ENCODE measurements at places on chromosomes 13 and 19. TPM values are rescaled to one million over a fixed set of nuclear protein-coding genes. Genes with fewer than 3 reads are reported as not detected.

The SIGLEC10 gene
- not detected for polyA plus RNA-seq

The SHANK1 gene
- polyA plus RNA-seq = 0.66 TPM

The CEACAM3 gene
- not detected for polyA plus RNA-seq

The RXFP2 gene
- polyA plus RNA-seq = not detected

The BRCA2 gene
- polyA plus RNA-seq = 1.3 TPM

DNA sequence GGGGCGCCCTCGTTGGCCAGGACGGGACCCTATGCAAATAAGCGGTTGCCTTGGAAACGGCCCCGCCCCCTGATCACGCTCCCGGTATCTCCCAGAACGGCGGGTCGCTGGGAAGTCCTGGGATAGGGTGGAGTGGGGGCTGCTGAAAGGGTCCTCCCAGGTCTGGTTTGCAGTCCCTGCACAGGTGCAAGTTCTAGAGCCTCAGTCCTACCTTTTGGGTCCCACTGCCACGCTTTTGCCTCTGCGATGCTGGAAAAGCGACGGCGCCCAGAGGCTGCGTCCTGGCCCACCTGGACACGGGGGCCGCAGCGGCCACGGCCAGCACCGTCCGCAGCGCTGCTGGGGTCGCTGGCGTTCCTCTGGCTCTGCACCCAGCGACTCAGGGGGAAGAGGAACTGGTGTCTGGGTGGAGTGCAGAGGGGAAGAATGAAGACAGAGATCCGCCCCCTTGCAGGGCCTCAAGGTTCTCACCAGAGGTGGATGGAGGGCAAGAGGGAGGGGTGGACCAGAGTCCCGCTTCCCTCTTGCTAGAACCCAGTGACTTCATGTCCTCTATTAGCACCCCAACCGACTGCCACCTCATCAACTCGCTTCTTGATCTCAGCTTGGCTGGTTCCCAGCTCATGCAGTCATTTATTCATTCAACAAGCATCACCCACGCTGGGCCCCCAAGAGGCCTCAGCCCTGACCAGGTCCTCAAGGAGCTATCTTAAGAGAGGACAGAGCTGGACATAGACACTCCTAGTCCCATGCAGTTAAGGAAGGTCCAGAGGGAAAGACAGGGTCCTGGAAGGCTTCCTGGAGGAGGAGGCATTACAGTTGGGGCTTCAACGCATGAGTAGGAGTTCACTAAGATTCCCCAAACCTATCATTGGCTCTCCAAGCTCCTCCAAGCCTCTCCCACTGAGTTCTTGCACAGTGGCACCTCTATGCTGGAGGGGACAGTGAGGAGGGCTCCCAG, at the start of gene LRRC25:
Gene LRRC25, minus strand, starts transcription at position 381 of the 961 bp plus-strand sequence. CDS start 659 bp downstream, outside the sequence.
- no peaks in the 10 kb centered on the region for H3K36me3 ChIP-seq
- no peak within 1 kb of the TSS for H3K4me3 ChIP-seq
- H3K27me3 ChIP-seq = no peaks in the 10 kb centered on the region
- no peak within 1 kb of the TSS for H3K27ac ChIP-seq

DNA sequence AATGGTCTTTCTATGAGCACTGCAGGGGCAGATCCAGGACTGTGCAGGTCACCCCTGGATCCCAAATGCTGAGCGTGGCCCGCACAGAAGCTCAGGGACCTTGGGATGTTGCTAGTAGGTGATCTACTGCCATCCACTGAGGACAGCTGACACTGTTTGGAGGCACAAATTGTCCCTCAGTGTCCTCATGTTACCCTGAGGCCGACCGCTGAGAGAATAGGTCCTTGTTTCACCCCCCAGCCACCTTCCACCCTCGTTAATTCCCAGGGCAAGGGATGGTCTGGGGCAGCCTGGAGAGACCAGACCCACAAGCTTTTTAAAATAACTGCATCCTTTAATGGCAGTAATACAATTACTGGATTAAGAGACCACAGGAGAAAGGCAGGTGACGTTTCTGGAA, 15.4 kb upstream of the TMEM160 start:
- no peak for DNase-seq
- H3K36me3 ChIP-seq = peaks cover 8% of the 10 kb centered on the region
- H3K27ac ChIP-seq = no peak overlapping the region

- peaks cover 41% of the 10 kb centered on the region for H3K4me1 ChIP-seq
- peak overlapping the region; percentile 93 for H3K27ac ChIP-seq
- H3K4me3 ChIP-seq = peak overlapping the region; percentile 78
- H3K27me3 ChIP-seq = no peaks in the 10 kb centered on the region
Observed at GRCh38 chr19:41861116-41861768, 1.2 kb downstream of the RPS19 start.

- H3K27me3 ChIP-seq = no peaks in the 10 kb centered on the region
- H3K36me3 ChIP-seq = peaks cover 33% of the 10 kb centered on the region
- H3K27ac ChIP-seq = no peak overlapping the region
- DNase-seq = peak; percentile 86
Observed at GRCh38 chr19:45523642-45524256, 16.5 kb downstream of the VASP start.

DNA sequence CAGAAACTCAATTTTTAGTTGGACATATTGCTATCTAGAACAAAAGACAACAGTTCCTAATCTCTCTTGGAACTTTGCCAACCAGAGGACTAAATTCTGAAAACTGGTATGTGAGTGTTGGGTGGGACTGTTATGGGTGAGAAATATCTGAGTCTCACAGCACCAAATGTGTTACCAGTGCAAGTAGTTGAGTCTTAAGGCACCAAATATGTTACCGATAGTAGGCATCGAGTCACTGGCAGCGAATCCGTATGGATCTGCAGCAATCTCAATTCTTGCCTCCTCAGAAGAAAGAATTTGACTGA, 575.2 kb downstream of the DACH1 start:
- H3K27me3 ChIP-seq = no peaks in the 10 kb centered on the region
- H3K27ac ChIP-seq = no peak overlapping the region
- no peak overlapping the region for H3K4me3 ChIP-seq
- H3K36me3 ChIP-seq = no peaks in the 10 kb centered on the region
- no peaks in the 10 kb centered on the region for H3K4me1 ChIP-seq

DNA sequence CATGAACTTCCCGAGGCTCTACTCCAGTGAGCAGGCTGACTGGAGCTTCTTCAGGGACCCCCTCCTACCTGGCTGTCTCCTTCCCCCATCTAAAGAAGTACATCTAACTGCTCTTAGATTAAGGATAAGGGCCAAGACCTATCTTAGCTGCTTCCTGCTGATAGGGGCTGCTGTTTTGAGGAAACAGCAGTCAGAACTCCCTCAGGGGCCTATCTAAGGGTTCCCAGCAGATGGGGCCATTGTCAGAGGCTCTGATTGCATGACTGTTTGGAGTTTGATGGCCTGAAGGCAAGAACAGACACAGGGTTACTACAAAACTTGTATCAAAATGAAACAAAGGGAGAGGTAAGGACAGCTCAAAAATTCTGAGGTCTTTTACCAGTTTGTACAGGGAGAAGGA, 2636.9 kb upstream of the PCDH20 start:
- no peaks in the 10 kb centered on the region for H3K4me1 ChIP-seq
- H3K27me3 ChIP-seq = no peaks in the 10 kb centered on the region
- peak; percentile 3 for DNase-seq
- H3K36me3 ChIP-seq = no peaks in the 10 kb centered on the region

DNA sequence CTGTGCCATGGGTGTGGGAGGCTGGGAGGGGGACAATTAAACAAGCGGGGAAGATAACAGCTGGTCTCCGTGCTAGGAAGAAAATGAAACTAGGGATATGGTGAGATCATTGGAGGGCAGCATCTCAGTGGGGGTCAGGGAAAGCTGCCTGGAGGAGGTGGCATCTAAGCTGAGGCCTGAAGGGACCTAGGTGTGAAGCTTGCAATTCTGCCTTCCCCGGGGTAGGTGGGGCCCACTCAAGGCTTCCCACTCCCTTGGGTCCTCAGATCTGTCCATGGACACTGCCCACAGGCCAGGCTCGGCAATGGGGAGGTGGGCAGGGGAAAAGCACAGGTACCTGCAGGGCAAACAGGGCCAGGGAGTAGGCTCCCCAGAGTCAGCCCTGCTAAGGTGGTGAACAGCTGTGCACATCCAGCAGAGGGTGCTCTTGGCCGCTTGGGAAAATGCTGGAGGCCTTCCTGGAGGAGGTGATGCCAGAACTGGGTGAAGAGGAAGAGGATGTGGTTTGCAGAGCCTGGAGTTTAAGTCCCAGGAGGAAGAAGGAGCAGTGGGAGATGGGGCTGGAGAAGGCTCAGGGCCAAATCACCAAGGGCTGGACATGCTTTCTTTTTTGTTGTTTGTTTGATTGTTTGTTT, 25.7 kb upstream of the CCNE1 start:
- H3K4me1 ChIP-seq = no peaks in the 10 kb centered on the region
- no peaks in the 10 kb centered on the region for H3K36me3 ChIP-seq
- no peak overlapping the region for H3K27ac ChIP-seq
- no peak for DNase-seq

- DNase-seq = peak; percentile 50
- no peak overlapping the region for H3K4me3 ChIP-seq
- no peak overlapping the region for H3K27ac ChIP-seq
- no peaks in the 10 kb centered on the region for H3K27me3 ChIP-seq
Observed at GRCh38 chr13:95156208-95156607, 145.0 kb downstream of the ABCC4 start.

GRCh38 chr19:38990949-38991697, 15.6 kb upstream of the FBXO17 start:
- no peak for DNase-seq
- H3K4me1 ChIP-seq = peaks cover 17% of the 10 kb centered on the region
- H3K4me3 ChIP-seq = no peak overlapping the region
- H3K27ac ChIP-seq = no peak overlapping the region

DNA sequence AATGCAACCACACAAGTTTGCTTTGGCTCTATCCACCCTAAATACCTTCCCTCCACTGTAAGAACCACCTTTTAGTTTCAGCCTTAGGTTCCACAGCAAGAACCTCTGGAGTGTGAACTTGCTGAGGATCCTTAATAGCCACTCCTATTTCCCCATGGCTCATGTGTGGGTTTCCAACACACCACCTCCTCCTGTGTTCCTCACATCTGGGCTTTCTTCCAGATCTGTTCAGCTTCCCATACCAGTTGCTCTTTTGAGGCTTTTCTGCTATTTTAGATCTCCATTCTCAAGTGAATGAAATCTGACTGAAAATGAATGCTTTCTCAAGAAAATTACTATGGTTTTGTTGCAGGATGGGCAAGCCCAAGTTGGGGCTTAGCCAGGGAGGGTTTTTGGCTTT, 104.8 kb upstream of the MIR17HG start:
- H3K4me1 ChIP-seq = no peaks in the 10 kb centered on the region
- no peaks in the 10 kb centered on the region for H3K36me3 ChIP-seq
- no peak overlapping the region for H3K27ac ChIP-seq

GRCh38 chr19:31515931-31516330, 166.7 kb upstream of the TSHZ3 start:
- H3K36me3 ChIP-seq = no peaks in the 10 kb centered on the region
- no peaks in the 10 kb centered on the region for H3K4me1 ChIP-seq
- H3K4me3 ChIP-seq = no peak overlapping the region
- DNase-seq = no peak

GRCh38 chr13:49935171-49936074, 717 bp downstream of the SPRYD7 start:
- peak overlapping the region; percentile 79 for H3K4me3 ChIP-seq
- no peaks in the 10 kb centered on the region for H3K36me3 ChIP-seq
- peak overlapping the region; percentile 21 for H3K27ac ChIP-seq
- DNase-seq = peak; percentile 57
- no peaks in the 10 kb centered on the region for H3K27me3 ChIP-seq

DNA sequence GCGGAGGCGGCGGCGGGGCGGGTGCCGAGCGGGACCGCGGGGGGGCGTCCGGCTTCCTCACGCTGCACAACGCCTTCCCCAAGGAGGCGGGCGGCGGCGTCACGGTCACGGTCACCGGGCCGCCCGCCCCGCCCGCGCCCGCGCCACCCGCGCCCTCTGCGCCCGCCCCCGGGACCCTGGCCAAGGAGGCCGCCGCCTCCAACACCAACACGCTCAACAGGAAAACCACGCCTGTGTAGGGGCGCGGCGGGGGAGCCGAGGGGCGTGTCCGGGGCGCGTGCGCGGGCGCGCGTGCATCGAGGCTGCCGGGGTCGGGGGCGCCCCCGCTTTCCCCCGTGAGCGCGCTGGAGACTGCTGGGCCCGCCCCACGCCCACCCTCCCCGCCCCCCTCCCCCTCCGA, 8.8 kb upstream of the CACNG6 start:
- peaks cover 19% of the 10 kb centered on the region for H3K4me1 ChIP-seq
- H3K27me3 ChIP-seq = no peaks in the 10 kb centered on the region
- H3K4me3 ChIP-seq = no peak overlapping the region
- H3K36me3 ChIP-seq = no peaks in the 10 kb centered on the region
- no peak overlapping the region for H3K27ac ChIP-seq

DNA sequence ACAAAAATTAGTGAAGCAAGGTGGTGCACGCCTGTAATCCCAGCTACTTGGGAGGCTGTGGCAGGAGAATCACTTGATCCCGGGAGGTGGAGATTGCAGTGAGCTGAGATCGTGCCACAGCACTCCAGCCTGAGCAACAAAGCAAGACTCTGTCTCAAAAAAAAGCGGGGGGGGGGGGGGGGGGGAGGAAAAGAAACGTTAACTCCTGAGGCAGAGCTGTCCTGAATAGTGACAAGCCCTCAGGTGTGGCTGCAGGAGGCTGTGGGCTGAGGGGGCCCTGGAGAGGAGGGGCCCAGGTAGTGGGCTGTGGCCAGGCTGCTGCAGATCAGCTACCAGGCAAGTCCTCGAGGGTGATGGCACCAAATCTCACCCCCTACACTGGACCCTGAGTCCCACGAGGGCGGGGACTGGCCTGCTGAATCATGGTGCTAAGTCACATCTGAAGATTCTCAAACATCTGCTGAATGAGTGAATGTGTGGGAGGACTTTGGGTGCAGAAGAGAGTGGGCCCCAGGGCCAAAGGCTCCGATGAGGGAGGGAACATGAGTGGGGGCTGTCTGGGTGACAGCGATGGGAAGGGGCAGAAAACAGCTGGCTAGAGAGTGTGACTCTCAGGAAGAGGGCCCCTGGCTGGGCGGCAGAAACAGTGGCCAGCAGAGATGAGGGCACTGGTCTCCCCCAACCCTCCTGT, 24.6 kb upstream of the ATP1A3 start:
- no peaks in the 10 kb centered on the region for H3K36me3 ChIP-seq
- H3K4me3 ChIP-seq = no peak overlapping the region
- H3K4me1 ChIP-seq = no peaks in the 10 kb centered on the region
- no peaks in the 10 kb centered on the region for H3K27me3 ChIP-seq

- no peak overlapping the region for H3K4me3 ChIP-seq
- no peaks in the 10 kb centered on the region for H3K27me3 ChIP-seq
- H3K36me3 ChIP-seq = no peaks in the 10 kb centered on the region
- H3K4me1 ChIP-seq = no peaks in the 10 kb centered on the region
- no peak for DNase-seq
Observed at GRCh38 chr13:89628567-89628966, 1718.9 kb upstream of the MIR17HG start.

- no peaks in the 10 kb centered on the region for H3K27me3 ChIP-seq
- H3K27ac ChIP-seq = no peak overlapping the region
- no peaks in the 10 kb centered on the region for H3K36me3 ChIP-seq
- H3K4me1 ChIP-seq = no peaks in the 10 kb centered on the region
- no peak overlapping the region for H3K4me3 ChIP-seq
Observed at GRCh38 chr13:67416047-67416925, 186.2 kb upstream of the PCDH9 start.

- DNase-seq = peak; percentile 97
- H3K36me3 ChIP-seq = no peaks in the 10 kb centered on the region
- peak overlapping the region; percentile 92 for H3K27ac ChIP-seq
Observed at GRCh38 chr19:18021121-18021755, 13.3 kb downstream of the ARRDC2 start.
